NCI-H1436 treated with DMSO at 0.1 percent for 48 hours (cell line): ENCODE measurements at places on chromosomes 1 and 21.

DNA sequence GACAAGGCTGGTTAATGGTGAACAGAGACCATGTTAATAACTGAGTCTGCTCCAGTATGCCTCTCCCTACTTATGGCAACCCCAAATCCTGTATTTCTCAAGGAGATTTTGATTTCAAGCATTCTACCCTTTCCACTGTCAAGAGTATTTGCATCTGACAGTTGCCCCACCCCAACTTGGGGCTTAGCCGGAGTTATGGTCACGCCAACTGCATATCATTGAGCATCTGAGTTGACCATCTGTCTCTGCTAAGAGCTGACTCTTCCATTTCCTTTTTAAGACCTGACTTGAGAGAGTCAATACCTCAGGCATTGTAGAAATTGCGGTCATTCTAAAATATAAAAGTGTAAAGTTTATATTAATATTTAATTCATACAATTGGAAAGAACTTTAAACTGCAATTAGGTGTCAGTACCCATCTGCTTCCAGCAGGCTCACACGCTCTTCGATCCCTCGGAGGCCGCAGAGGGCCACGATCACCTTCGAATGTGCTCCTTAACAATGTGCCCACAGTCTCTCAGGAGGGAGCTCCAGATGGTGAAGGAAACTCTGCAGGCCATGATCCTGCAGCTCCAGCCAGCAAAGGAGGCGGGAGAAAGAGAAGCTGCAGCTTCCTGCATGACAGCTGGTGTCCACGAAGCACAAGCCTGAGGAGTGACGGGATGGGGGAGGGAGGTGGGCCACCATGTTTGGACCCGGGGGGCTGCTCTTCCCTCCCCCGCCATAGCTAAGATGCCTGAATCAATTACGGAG, 409.8 kb downstream of the DISC1 start:
- no peak for DNase-seq

DNA sequence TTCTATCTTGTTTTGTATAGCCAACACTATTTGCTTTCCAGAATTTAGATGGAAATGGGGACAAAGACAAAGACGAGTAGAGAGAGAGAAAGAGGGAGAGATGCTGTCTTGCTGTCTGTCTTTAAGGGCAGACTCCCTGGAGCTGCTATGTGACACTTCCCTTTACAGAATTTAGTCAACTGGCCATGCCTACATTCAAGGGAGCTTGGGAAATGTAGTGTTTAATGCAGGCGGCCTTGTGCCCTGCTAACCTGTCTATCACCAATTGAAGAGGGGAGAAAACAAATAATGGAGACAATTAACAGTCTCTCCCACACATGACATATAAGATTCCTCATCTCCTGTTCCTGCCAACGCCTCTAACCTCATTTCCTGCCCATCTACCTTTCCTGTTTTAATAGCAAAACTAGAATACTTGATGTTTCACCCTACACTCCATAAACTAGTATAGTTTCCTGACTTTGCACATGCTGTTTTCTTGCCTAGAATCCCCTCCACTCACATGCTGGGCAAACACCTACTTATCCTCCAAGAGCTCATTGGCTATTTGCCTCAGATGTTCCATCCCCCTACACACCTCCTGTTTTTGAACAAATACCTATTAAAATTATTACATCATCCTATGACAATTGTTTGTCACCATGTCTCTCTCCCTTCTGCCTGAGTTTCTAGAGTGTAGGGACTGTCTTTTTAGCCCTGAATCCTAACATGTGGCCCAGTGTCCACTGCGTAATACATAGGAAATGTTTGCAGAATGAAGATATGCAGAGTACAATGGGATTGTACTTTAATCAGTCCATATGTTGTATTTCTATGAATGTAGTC, 117.2 kb downstream of the SLC25A24 start:
- no peak for DNase-seq

DNA sequence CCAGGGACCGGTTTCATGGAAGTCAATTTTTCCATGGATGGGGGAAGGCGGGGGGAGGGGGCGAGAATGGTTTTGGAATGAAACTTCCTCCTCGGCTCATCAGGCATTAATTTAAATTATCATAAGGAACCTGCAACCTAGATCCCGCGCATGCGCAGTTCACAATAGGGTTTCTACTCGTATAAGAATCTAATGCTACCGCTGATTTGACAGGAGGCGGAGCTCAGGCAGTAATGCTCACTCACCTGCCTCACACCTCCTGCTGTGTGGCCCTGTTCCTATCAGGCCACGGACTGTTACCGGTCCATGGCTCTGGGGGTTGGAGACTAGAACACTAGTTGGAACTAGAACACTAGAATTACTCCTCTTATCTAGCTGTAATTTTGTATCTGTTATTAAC, 38.0 kb downstream of the PRRX1 start:
- DNase-seq = no peak

DNA sequence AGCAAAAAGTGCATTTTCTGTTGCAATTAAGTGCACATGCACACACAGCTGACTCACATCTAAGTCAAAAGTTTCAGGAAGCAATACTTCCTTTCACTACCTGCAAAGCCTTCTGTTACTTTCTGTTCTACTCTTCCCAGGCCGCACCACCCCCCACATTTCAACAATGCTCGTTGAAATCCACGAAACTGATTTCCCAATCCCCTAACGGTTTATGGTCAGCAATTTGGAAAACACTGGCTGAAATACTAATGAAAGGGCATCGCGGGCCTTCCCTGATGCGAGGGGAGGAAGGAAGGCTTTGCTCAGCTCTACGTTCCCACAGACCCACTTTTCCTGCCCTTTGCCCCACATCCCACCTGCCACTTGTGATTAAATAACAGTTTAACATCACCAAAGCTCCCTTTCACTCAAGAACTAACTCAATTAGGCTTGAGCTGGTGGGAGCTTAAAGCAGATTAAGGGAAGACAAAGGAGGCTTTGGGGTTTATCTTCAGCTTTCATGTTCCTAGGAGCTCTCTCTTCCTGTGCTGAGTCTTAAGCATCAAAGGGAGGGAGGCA, 243.2 kb upstream of the RAB4A start:
- no peak for DNase-seq

DNA sequence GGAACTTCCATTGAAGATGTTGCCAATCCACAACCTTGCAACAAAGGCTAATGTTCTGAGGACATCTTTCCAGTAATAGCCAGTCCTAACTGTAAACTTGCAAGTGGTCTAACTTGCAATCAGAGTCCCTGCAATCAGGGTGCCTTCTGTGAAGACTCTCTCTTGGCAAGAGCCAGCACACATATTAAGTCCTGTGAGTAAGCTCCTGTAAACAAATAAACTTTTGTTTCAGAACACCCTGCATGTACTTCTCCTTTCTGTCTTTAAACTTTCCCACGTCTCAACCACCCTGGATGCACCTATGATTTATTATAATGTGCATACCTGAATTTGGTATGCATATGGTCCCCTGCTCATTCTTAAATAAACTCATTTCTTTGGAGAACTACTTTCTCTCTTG, 9.1 kb downstream of the GBP7 start:
- no peak for DNase-seq

- DNase-seq = no peak
Observed at GRCh38 chr21:41403331-41403730, 22.7 kb upstream of the MX1 start.

DNA sequence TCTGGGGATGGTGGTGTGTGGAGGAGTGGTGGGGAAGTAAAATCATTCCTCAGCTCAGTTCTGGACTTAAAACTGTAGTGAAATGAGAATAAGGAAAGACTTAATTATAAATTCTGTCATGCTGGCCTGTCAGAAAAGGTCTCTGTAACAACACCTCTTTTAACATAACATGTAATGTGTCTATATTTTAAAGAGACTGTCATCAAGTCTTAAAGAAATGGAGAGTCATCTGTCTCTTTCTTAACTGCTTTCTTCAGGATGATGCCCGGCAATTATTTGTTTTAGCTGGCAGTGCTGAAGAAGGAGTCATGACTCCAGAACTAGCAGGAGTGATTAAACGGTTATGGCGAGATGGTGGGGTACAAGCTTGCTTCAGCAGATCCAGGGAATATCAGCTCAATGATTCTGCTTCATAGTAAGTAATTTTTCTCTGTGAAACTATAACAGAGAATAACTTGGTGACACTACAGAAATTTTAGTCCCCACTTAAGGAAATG, 30.6 kb downstream of the GNAI3 start:
- no peak for DNase-seq

DNA sequence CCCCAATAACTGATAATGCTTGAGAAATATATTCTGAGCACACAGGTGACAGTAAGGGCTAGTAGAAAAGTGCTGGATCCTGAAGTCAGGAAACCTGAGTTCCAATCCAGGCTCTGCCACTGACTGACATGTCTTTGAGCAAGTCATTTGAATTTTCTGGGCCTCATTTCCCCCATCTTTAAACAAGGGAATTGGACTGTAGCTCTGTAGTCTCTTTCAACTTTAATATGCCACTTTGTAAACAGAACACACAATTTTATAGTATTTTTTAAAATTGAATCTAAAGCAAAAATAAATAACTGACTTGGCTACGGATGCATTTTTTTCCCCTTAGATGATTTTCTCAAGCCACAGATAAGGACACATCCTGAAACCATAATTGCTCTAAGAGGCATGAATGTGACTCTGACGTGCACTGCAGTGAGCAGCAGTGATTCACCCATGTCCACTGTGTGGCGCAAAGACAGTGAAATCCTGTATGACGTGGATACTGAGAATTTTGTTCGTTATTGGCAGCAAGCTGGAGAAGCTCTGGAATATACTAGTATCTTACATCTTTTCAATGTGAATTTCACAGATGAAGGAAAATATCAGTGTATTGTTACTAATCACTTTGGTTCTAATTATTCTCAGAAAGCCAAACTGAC, 37.0 kb downstream of the LRIG2 start:
- DNase-seq = no peak

DNA sequence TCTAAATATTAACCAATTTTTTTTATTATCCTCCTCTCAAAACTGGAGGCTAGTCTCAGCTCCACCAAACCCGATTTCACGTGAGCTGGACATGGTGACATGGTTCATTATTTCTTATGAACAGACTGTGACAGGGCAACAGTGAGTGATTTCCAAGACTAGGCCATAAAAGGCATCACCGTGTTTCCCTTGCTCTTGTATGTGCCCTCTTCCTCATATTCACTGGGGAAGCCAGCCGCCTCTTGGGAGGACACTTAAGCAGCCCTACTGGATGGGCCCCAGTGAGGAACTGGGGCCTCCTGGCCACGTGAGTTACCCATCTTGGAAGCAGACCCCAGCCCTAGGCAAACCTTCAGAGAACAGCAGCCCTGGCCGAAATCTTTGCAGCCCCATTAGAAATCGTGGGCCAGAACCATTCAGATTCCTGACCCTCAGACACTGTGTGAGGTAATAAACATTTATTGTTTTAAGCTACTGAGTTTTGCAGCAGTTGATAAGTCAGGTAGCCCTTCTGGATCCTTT, 105.0 kb downstream of the GALNT2 start:
- DNase-seq = no peak

- no peak for DNase-seq
Observed at GRCh38 chr1:98323906-98324358, 337.6 kb upstream of the SNX7 start.

DNA sequence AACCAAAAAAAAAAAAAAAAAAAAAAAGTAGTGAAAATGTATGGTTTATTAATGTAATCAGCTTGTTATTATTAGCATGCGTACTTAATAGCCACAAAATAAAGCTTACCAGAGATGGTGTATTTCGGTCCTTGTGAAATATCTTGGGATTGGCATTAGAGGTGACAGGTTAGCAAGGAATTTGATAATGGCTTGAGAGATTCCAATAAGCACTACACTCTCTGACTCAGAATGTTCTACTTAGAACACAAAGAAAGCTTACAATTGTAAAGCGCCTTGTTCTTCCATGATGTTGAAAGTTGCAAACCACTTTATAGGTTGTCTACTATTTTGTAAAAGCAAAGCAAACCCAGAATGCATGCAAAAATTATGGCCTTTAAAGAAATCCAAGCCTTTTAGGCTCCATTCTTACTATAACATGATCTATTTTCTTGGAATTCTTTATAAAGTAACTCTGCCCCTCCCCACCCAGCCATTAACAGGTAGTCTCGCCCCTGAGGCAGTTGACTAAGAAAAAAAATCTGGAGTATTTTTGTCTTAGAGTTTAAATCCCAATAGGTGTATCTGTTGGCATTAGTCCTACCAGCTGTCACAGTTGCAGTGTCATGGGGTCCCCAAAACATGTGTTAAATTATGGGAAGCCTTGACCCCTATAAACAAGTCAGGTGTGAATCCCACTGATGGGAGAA, 129.2 kb downstream of the DHRS3 start:
- no peak for DNase-seq

DNA sequence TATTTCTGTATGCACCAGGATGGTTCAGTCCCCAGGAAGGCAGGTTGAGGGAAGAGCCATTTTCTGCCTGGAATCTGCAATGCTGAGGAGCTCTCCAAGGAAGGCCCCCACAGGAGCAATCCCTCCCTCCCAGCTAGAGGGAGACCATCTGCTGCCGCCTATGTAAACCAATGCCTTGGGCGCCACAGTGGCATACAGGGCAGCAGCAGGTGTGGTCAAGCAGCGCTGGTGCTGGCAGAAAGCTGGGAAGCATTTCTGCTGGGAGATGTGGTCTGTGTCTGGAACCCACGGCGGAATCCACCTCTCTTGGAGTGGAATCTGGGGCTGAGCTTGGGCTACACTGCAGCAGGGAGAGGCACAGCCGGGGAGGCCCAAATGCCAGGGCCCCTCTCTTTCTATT, 283.3 kb downstream of the RRAGC start:
- DNase-seq = no peak

DNA sequence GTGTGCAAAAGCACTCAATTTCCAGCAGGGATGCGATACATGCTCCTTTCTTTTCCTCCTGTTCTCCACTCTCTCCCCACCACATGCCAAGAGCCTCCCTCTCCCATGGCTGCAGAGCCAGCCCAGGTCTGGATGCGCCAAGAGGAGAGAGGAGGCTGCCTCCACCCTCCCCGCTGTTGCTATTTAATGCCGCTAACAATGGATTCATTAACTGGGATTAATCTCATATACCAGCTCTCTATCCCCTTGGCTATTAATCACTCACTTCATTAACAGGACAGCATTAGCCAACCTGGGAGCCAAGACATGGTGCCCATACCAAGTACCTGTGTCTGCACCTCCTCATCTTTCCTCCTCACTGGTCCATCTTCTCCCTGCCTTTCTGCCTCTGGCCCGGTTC, 49.1 kb upstream of the SCMH1 start:
- DNase-seq = no peak

DNA sequence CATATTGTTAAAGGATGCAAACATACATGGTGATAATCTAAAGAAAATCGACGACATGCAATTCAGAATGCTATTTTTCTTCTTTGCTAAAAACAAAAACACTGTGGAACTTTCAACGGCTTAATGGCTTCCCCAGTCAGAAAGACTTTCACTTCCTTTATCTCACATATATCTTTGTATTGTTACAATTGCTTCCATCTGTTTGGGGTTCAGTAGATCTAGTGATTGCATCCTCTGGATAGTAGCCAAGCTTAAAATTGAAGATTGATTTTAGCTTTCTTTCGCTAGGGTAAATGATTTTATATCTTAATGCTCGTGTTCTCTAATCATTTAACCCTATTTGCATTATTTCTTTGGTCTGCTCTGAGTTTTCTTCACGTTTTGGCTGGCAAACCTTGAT, 31.8 kb upstream of the ADAMTS1 start:
- no peak for DNase-seq
